Stimulated activated CD4-positive, alpha-beta T cell treated with anti-CD3 and anti-CD28 coated beads, Interleukin-2, amount 100 ng/mL, for 48 hours (primary cell): ENCODE measurements at places on chromosomes 12 and 14.

- DNase-seq: no peak
These were observed 73.8 kb downstream of the DYRK2 start for GRCh38 chr12:67722296-67722695.

DNA sequence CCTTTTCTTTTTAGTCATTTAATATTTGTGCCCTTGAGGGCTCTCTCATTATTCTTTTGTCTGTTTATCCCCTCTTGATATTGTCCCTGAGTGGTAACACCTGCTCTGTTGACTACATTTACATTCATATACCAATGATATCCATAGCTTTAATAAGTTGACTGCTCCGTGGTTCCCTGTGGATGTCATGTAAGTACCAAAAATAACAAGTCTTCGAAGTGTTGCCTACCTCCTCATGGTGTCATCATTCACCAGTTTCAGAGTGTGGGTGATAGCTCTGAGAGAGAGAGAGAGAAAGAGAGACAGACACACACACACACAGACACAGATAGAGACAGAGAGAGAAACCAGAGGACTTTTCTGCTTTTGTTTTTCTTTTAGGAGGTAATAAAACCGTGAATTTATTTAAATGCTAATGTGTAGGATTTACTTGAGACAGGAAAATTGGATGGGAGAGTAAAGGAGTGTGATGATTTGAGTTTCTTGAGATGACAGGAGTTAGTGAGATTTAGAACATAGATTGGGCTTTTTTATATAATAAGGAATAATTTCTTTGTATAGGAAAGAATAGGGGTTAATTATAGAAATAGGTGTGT is 52.2 kb downstream of the PAPOLA start:
- no peak for DNase-seq

GRCh38 chr14:21256539-21257393 is 12.5 kb downstream of the HNRNPC start:
- DNase-seq: no peak

- no peak for DNase-seq
These were observed 502.3 kb upstream of the FOXG1 start for GRCh38 chr14:28264306-28264705.

DNA sequence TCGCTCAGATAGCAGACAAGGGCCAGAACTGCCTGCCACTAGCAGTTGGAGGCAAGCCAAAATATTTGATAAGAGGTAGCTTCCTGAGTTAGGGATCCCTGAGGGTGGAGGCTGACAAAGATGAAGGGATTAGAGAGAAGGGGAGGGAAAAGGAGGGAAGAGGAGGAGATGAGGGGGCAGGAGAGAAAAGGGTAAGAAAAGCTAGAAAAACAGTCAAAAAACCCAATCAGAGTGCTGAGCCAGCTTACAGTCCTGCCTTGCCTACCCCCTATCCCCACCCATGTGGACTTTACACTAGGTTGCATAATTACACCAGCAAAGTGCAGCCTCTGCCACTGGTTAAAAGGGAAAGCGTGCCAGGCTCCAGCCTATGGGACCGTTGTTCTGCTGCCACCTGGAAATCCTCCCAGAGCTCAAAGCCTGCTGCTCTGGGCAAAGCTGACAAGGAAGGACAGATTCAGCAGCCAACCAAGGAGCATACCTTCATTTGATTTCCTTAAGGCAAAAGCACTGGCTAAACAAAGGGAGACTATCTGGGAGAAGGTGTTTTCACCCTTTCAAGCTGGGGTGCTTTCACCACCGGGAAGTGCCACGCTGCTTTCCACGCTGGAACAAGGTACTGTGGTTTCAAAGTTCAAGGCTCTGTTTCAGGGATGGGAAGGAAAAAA is 3.8 kb upstream of the NUMB start:
- no peak for DNase-seq

- no peak for DNase-seq
These were observed 113.4 kb downstream of the ETV6 start for GRCh38 chr12:11762723-11763326.

DNA sequence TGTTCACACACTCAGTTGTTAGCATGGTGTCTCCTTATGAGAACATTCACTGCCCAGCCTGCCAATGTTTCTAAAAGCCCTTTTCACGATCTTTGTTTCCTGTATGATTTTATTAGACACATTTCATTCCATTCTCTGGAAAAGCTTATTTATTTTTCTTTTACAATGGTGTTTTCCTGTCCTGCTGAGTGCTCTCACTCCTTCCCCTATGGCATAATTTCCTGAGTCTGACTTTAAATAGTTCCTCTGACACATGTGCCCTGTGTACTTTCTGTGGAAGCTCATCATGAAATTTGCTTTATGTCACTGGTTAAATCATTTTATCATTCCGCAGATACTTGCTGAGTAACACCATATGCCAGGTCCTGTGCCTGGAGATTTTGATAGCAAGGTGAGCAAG is 612.0 kb downstream of the FLRT2 start:
- DNase-seq: no peak

DNA sequence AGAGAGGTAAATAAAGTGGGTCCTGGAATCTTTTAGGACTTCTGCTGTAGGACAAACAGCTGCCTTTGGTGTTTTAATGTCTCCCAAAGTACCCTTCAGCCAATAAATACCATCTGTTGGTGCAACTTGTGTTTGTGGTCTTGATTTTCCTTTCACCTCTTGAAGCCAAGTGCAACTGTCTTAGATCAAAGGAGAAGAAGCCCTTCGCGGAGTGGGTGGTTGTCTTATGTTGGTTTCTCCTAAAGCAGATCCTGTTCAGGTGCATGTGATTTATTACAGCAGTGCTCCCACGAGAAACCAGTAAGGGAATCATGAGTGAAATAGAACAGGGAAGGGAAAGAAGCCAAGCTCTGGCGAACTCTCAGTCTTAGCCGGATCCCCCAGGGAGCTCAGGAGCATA is 27.7 kb downstream of the HRK start:
- DNase-seq: no peak

DNA sequence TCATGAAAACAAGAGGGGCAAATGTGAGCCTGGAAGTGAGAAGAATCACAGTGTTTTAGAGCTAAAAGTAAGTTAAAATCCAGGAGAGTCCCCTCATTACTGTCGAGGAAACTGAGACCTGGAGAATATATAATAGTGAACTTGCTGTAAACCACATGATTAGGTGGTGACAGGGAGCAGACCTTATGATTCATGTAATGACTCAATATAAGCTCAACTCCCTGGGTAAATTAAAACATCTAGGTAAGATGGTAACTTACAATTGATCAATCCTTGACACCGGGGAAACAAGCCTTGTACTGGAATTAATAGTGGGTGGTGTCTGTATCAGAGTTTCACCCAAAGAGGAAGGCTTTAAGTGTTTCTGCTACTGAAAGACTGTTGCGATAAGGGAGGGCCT is 269.3 kb downstream of the SNAPC1 start:
- DNase-seq: no peak

- no peak for DNase-seq
These were observed 73.2 kb downstream of the KIF21A start for GRCh38 chr12:39369756-39370155.

DNA sequence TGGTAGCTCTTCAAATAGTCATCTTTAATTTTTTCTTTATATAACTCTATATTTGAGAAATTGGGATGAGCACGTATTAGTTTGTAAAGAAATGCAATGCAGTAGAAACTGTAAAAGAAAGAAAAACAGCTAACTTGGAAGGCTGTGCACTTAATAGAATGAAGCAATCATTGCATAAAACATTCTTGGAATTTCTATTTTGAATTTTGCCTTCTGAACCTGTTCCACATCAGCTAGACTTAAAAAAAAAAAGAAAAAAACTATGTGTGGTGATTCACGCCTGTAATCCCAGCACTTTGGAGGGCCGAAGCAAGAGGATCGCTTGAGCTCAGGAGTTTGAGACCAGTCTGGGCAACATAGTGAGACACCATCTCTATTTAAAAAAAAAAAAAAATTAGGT is 29.4 kb downstream of the SCN8A start:
- no peak for DNase-seq

DNA sequence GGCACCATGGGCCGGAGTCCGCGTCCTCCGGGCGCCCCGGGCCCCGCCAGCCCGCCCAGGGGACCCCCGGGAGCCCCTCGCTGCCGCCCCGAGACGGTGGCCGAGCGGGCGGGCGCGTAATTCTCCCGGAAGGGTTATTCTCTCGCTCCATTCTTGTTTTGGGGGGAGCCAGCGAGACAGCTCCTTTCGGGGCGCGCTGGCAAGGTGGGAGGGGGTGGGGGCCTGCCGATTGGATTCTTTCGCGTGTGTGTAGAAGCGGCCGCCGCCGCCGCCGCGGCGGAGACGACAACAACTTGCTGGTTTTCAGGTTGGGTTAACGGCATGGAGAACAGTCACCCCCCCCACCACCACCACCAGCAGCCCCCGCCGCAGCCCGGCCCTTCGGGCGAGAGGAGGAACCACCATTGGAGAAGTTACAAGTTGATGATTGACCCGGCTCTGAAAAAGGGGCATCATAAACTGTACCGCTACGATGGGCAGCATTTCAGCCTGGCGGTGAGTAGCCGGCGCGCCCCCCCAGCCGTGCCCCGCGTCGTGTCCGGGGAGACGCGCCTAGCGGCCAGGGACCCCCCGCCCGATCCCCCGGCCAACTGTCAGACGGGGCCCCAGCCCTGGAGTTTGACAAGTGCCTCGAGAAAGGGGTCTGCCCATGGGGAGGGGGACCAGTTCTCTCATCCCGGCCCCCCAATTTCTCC is 755 bp downstream of the SETD1B start:
- peak; percentile 43 for DNase-seq

DNA sequence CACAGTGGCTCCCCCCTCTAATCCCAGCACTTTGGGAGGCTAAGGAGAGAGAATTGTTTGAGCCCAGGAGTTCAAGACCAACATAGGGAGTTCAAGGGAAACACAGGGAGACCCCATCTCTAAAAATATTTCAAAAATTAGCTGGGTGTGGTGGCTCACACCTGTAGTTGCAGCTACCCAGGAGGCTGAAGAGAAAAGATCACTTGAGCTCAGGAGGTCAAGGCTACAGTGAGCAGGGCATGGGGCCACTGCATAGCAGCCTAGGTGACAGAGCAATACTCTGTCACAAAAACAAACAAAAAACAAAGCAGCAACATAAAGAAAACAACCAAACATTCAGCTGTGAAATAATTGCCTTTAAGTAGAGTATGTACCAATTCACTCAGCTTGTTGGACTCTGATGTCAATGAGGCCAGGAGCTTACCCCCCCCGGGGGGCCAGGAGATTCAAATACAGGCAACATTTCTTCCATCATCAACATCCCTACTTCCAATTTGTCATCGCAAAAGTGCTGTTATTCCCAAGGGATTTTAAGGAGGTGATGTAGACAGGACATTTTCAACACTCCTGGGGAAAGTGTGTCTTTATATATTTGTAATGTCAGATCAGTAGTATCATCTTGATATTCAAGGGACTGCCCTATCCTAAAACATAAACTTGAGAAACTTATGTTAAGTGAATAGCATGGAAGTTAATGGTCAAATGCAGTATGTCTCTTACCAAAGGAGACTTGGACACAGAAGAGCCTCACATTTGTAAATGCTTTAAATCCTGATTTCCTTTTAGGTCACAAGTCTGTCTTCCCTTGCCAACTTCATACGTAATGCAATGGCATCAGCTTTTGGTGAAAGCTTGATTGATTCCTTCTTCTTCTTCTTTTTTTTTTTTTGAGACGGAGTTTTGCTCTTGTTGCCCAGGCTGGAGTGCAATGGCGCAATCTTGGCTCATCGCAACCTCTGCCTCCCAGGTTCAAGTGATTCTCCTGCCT is 40.6 kb upstream of the AEBP2 start:
- DNase-seq: no peak

- DNase-seq: no peak
These were observed 6.1 kb upstream of the KRT18 start for GRCh38 chr12:52942901-52943181.

- peak; percentile 93 for DNase-seq
These were observed at the start of gene SLC8B1 for GRCh38 chr12:113334786-113335539. SLC8B1 (minus strand) TSS chr12:113335109; CDS start chr12:113332878, 2,231 bp downstream.

GRCh38 chr14:56580221-56580711 is 668 bp downstream of the TMEM260 start:
- no peak for DNase-seq

- DNase-seq: no peak
These were observed 125.3 kb downstream of the ETV6 start for GRCh38 chr12:11774821-11775220.

DNA sequence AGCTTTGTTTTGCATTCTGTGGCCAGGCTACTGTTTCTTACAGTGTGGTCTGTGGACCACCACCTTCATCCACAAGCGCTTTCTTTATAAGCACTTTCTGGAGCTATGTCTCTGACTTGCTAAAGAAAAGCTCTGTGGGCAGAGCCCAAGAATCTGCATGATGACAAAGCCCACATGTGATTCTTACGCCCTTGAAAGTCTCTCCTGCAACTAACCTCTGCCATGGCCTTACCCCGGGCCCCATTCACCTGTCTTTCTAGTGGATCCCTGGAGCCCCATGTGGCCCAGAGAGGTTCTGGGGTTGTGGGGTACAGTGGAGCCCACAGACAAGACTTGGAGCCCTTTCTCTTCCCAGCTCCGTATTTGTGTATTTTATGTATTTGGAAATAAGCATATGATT is 16.6 kb downstream of the PLEKHH1 start:
- no peak for DNase-seq

DNA sequence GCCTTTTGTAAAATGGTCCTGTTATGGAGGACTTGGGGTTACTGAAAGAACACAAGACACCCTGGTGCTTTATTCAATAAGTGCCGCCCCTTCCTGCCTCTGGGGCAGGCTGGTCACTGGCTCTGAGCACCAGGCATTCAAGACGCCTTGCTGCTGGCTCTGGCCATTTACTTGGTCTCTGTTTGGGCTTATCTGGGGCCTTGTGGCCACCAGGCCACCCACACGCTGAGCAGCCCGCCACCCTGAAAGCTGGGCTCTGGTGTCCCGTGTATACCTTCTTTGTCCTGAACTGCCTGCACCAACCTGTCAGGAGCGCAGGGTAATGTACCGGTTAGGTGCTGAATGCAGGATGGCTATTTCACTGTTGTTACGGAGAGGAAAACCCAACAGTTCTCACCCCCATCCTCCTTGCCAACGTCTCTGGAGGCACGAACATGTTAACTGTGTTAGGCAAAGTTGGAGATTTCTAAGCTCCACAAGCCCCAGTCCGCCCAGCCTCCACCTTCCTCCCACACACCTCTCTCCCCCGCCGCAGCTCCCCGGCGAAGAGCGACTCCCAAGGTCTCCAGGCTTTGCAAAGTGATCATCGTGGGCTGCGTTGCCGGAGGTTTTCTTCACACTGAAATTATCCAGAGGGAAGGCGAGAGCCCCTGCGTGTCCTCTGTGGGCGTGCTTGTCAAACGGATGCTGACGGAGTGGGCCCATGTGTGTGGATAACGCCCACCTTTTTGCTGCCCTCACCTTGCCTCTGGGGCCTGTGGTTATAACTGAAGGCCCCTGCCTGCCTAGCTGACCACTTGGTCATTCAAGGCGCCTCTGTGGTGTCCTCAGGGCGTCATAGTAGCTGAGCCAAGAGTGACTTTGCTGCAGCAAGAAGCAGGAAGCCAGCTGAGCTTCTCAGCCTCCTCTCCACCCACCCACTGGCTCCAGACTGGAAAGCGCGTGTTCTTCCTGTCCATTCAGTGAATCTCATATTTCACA is 18.8 kb upstream of the BEGAIN start:
- DNase-seq: no peak

DNA sequence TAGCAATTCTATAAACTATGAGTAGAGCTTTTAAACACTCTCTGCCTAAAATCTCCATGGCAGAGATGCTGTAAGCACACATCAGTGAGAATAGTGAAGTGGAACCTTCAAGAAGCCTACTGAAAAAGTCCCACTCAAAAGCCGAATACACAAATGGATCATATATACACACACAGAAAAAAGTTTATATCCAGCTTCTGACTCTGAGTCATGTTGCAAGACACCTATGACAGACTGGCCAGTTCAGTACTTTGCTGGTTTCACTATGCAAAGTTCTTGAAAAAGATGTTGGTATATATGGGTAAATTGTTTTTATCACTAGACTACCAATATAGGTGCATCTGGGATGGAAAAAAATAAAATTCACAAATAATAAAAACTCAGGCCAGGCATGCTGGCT is 126.1 kb downstream of the KCNK10 start:
- no peak for DNase-seq
